Stimulated activated CD4-positive, alpha-beta T cell treated with anti-CD3 and anti-CD28 coated beads, Interleukin-4, amount 100 ng/mL, for 4 hours (primary cell): ENCODE measurements at places on chromosomes 12 and 14.
A peak's percentile ranks its signal among the peaks of the same experiment; 100 is the strongest.

DNA sequence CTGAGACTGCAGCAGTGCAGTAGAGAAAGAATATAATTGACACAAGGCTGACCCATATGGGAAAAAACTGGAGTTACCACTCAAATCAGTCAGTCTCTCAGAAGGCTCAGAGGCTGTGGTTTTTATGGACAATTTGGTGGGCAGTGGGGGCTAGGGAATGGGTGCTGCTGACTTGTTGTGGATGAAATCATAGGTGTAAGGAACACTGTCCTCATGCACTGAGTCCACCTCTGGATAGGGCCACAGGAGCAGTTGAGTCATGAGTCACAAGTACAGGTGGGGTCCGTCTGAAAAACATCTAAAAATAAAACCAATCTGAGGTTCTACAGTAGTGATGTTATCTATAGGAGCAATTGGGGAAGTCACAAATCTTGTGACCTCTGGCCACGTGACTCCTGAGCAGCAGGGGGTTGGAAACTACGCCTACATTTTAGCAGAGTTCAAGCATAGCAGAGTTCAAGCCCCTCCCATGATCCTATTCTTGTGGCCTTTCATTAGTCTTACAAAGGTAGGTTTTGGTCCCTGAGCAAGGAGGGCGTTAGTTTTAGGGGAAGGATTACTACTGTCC is 18.1 kb upstream of the SGPP1 start:
- peak; percentile 23 for DNase-seq

GRCh38 chr14:76918782-76919394 is 92.7 kb downstream of the LRRC74A start:
- DNase-seq = no peak

DNA sequence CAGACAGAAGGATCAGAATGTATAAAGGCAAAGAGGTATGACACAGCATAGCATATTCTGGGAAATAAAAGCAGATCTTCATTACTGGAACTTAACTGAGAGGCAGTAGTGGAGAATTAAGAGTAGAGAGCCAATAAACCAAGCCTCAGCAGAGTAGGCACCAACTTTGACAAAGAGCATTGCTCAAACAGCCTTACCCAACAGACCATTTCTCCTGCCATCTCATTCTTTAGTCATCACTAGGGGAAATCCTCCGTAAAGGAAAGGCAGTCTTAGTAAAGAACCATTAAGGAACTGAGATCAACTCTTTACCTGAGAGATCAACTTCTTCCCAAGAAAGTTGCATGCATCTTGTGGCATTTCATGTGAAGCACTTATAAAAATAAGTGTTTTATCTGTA is 36.6 kb downstream of the SENP1 start:
- DNase-seq = no peak

DNA sequence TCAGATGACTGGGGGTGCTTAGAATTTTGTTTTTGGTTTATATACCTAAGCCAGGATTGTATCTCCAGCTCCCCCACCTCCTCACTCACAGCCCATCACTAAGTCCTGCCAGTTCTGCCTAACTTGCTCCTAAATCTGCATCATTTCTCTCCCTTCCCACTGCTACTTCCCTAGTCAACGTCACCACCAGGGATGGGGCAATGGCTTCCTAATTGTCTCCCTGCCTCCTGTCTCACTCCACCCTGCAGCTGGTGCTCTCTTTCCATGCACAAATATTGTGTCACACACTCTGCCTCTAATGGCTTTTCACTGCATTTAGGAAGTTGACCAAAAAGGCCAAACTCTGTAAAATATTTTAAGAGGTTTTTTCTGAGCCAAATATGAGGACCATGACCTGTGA is 11.5 kb downstream of the OAS2 start:
- DNase-seq = no peak

DNA sequence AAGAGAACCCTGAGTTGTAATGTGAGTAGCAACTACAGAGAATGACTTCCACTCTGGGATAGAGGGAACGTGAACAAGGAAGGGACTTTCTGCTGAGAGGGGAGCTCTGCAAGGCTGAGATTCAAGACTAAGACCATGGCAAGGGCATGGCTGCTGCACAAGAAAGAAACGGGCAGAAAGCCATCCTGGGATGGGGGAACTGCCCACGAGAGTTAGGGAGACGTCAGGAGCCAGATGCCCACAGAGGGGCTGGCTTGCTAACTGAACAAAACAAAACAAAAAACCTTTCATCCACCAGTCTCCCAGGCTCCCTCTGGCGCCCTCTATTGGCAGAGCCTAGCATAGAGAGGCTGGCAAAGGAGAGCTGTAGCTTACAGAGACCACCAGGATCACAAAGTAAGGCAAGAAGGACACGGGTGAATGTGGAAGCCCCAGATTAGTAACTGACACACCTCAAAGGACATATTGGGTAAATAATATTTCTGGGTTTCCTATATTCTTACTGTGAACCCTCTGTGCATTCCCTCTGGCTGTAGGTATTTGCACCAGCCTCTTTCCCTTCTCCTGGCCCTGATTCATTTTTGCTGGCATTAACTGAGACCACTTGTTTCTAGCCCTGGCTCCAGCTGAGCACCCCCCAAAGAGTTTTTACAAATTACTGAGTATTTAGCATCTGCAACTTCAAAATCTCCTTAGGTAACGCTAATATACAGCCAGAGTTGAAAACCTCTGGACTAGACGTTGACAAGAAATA is 338.3 kb downstream of the EMP1 start:
- no peak for DNase-seq

GRCh38 chr12:905261-906031 is 44.0 kb downstream of the RAD52 start:
- DNase-seq = no peak

DNA sequence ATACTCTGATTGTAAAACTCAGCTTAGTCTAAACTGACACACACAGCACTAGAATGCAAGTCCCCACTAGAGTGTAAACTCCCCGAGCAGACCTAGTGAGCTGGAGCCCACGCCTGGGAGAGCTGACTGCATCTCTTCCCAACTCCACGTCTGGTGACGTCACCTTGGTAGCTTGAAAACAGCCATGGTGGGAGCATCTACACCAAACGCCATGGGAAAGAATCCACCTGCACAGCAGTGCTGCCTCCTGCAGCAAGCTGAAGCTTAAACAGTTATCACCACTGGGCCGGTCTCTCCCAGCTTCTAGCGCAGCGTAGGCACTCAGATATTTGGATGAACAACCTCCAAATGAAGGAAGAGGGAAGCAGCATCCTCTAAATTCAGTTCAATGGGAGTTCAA is 4.3 kb upstream of the PAPLN start:
- no peak for DNase-seq

DNA sequence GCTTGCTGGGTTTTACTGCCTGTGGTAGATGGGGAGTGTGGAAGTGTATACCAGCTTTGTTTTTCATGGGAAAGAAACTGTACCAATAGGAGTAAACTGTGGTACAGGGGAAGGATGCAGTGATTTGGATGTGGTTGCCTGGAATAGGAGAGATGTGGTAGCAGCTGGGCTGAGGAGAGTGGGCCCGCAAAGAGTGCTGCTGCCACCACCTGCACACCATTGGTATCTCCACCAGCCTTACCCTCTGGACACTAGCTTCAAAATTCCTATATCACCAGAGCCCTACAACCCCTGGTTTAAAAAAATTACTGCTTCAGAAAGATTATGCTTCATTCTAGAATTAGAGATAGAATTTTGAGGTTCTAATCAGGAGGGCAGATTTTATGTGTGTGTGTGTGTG is 53.6 kb downstream of the AKAP6 start:
- DNase-seq = no peak

- DNase-seq = no peak
Measured at GRCh38 chr14:88004506-88005036, 364 bp upstream of the GPR65 start.

GRCh38 chr14:49971156-49972130 is 78.6 kb downstream of the ARF6 start:
- no peak for DNase-seq

- no peak for DNase-seq
Measured at GRCh38 chr14:61877035-61877390, 114.8 kb downstream of the SNAPC1 start.

DNA sequence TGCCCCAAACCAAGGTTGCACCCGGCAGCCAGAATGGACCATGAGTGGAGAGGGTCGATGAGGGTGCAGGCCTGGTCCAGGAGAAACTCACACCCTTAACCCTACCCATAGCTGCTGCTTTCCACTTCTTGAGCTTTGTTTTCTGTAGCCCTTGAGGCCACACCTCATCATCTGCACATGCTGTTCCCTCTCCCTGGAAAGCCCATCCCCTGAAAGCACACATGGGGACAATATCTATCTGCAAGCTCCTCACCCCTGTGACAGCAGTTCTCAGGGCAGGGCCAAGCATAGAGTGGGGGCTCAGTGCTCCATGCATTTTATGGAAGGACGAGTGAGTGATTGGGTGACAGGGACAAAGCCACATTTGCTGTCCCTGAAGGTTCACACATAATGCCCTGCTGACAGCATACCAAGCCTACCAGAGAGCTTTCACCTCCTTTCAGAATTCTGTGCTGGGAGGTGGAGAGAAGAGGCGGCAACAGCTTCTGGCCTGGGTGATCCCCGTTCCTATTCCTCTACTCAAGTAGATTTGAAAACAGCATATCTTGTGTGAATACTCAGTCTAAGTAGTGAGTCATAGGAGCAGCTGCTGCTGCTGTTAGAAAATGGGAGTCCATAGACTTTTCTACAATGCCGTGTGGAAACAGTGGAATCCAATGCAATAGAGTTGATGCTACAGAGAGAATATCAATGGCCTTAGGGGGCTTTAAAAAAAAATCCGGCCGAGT is 44.6 kb downstream of the SRGAP1 start:
- no peak for DNase-seq

DNA sequence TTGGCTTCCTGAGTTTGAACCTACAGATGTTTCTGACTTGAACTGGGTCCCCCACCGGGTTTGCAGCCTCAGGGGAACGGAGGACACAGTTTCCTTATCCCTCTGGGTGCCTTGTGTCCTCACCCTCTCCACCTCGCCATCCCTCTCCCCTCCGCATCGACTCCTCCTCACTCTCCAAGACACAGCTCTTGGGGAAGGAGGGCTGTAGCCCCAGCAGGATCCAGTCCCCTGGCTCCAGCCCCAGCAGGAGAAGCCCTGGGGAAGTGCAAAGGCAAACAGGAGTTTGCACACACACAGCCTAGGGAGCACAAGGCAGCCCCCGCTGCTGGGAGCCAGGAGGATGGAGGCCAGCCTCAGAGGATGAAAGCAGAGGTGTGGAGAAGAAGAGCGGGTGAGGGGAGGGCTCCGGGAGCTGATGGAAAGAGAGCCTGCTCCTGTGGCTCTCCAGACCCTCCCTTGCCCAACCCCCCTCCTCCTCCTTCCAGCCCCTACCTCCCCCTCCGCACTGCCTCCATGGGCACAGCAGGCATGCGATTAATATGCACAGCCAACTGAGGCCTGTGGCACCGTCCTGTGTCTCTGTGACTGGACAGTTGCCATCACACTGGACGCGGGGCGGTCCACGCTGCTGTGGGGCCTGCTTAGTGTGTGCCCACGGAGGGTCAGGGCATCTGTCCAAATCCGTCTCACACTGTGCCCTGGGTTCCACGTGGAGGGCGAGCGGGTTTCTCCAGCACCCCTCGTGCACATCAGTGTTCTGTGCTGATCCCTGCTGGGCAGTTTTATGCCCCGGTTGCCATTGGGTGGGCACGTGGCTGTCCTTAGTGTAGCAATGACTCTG is 193.7 kb upstream of the DIO3 start:
- DNase-seq = no peak

DNA sequence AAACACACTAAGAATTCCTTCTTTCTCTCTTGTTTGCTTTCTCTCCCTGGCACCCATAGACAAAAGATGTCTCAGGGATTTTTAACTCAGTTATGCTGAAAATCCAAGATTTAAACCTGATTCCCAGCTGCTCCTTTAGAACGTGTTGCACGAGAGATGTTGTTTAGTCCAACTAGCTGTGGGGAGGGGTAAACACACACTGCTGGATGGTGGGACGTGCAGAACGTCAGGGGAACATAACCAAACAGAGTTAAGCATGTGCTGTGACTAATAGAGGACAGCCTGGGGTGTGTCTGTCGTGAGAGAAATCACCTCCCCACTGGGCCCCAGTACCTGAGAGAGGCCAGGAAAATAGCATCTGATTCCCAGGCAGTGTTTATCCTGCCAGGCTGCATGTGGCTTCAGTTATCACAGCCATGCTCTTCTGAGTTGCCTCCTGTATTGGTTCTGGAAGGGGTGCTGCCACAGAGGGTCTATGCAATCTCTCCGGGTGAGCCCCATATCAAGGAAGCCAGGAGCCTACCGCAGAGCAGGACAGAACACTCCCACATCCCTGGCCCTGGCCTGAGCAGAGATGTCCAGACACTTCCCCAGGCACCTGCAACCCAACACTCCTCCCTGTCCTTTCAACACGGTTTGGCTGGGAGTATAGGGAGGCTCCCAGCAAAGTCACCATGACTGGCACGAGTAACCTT is 112.7 kb upstream of the EGLN3 start:
- no peak for DNase-seq

GRCh38 chr14:90720832-90721231 is 95.4 kb downstream of the TTC7B start:
- no peak for DNase-seq

DNA sequence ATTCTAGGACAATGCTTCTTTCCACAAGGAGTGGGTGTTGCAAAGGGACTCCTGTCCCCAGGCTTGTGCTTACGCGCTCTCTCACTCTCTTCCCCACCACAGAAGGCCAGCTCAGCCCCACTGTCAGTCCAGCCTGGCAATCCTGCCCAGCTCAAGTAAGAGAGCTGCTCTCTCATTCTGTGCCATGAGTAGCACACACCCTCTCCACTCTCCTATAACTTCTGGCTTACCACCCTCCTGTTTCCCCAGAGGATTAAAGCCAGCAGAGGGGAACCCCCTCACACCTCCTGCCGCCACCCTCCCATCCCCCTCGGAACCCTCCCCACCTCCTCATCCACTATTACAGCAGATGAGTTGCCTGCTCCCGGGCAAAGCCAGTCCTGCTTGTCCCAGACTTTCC is 17.1 kb downstream of the NCKAP5L start:
- DNase-seq = no peak

DNA sequence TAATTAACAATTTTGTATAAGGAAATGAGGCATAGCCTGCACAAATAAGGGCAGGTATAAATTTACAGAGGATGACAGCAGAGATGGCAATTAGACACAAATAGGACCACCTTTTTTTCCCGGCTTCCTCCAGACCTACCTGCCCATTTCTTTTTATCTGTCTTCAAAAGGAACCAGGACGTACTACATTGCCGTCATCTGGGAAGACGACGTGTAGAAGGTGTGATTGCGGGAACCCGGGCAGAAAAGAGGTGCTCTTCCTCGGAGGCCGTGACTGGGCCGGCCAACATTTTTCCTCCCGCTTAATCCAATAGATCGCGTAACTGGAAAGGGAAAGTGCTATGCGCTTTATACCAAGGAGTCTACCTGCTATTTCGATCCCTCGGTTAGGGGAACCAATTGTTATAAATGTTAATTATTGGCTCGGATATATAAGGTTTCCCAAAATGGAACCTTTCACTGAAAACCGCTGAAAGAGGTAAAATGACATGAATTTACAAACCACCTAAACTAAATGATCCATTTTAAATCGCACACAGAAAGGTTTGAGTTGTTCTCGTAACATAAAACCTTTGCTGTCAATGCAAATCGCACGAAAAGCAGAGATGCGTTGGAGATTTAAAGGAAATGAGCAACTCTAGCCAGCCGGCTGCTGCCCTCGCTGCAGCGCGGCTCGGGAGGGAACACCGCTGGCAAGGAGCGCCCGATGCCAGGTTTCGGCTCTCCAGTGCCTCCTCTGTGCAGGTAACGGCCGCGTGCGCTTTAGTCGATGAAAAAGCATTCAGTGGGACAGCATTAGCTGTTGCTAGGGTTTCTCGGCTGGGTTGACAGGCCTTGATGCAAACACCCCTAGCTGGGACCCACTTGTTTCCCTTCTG is 2.8 kb upstream of the SIX1 start:
- DNase-seq = no peak

- no peak for DNase-seq
Measured at GRCh38 chr14:105374389-105374788, 23.9 kb upstream of the TEX22 start.
